Kasumi-1 (cell line): ENCODE measurements at places on chromosomes 11 and 22.

DNA sequence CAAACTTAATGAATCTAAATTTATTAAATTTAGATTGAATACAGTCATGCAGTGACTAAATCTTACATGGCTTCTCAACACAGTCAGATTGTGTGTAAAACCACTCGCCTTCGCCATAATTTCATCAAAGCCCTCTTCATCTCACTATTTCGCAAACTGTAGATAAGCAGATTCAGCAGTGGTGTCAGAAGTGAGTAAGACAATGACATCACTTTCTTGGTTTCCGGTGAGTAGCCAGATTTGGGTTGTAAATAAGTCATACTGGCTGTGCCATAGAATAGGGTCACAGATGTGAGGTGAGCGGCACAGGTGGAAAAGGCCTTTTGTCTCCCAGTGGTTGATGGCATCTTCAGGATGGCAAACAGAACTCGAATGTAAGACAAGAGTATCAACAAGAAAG lies 3.4 kb downstream of the OR10A6 start:
- no peak for DNase-seq

- peak; percentile 94 for DNase-seq
Measured at GRCh38 chr22:23696326-23696851, 5.6 kb downstream of the RGL4 start.

DNA sequence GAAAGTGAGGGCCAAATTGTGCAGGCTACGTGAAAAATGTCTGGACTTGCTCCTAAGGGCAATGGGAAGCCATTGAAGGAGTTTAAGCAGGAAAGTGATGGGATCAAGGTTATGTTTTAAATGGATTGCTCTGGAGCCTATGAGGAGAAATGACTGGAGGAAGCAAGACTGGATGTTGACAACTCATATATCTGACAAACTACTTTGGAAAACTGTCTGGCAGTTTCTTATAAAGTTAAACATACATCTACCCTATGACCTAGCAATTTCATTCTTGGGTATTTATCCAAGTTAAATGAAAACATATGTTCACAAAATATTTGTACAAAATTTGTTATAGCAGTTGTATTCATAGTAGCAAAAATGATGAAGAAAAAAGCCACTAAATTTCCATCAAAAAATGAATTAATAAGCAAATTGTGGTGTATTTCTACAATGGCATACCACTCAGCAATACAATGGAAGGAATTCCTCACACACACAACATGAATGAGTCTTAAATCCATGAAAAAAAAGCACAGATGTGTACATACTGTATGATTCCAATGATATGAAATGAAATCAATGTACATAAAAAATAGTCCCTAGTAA lies 24.1 kb downstream of the FZD4 start:
- no peak for DNase-seq

- peak; percentile 42 for DNase-seq
Measured at GRCh38 chr11:10379022-10379421, 74.1 kb downstream of the ADM start.

- no peak for DNase-seq
Measured at GRCh38 chr11:121515335-121515671, 62.5 kb upstream of the SORL1-AS1 start.

GRCh38 chr11:109153836-109154235 lies 268.2 kb upstream of the C11orf87 start:
- DNase-seq, result no peak

DNA sequence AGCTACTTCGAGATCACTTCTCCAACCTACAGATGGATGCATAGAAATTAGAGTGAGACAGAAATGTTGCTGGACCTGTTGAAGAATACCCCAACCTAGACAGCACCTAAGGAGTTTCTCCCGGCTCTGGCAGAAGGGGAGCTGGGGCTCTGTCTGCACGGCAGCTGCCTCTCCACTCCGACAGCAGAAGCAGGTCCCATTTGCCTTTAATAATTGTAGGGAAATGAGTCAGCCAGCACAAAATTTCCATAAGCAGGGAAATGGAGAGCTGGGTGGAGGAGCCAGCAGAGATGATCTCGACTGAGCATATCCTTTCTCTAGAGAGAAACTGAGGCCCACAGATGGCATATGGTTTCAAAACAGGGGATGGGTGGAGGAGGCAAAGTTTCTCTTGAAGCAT lies 80.1 kb downstream of the EFCAB6 start:
- no peak for DNase-seq

GRCh38 chr11:92775003-92775676 lies 194.3 kb upstream of the MTNR1B start:
- peak; percentile 59 for DNase-seq

- no peak for DNase-seq
Measured at GRCh38 chr11:110295086-110295485, 1.3 kb downstream of the RDX start.

DNA sequence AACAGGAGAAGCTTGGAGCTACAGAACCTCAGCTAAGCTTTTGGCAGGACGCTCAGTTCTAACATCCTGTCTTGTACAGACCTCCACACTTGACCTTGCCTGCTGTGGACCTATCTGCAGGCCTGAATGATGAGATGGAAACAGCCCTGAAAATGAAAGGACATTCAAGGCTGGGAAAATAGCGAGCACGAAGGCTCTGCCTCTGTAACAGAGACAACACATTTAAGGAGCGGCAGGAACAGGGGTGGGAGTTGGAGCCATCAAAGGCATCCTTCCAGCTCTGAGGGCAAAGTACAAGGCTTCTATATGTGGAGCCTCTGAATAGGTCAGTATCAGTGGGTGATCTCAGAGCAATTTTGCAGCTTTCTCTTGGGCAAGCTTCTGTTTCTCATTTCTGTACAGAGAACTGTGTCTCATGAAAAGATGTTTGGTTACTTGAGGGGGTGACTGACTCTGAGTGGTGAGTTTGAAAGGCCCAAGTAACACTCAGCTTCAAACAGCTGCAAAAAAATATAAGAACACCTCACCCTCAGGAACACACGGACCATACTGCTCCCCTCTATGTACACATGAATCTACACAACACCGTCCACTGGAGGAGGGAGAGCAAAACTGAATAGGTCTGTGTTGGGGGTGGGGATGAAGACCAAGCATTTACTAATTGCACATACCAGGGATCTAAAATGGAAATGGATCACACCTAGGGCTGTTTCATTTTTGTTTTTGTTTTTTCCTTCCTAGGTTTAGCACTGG lies 101.6 kb downstream of the CCDC81 start:
- DNase-seq, result no peak
